Stimulated activated CD8-positive, alpha-beta memory T cell treated with anti-CD3 and anti-CD28 coated beads, Interleukin-15, amount 100 ng/mL, for 24 hours (primary cell): ENCODE measurements at places on chromosomes 11 and 22.

- no peak for DNase-seq
Measured at GRCh38 chr22:31241200-31241599, 29.1 kb downstream of the LIMK2 start.

DNA sequence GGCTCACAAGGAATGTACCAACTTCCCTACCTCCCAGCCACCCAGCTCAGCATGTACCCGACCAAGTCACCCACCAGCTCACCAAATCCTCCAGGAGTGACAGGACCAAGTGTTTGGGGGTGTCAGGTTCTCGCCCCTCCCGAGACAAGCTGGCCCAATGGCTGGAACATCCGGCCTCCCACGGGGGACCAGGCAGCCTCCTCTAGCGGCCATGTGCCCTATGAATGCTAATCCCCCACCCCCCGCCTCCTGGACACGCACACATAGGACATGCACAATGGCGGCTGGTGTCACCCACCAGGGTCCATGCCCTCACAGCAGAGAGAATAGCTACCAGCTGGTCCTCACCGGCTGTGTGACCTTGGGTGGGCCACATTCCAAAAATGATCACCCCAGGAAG lies 151.0 kb downstream of the MN1 start:
- DNase-seq: no peak

- no peak for DNase-seq
Measured at GRCh38 chr11:73393479-73394415, 17.5 kb downstream of the RELT start.

GRCh38 chr11:64766881-64767280 lies 7.1 kb upstream of the PYGM start:
- DNase-seq: no peak

DNA sequence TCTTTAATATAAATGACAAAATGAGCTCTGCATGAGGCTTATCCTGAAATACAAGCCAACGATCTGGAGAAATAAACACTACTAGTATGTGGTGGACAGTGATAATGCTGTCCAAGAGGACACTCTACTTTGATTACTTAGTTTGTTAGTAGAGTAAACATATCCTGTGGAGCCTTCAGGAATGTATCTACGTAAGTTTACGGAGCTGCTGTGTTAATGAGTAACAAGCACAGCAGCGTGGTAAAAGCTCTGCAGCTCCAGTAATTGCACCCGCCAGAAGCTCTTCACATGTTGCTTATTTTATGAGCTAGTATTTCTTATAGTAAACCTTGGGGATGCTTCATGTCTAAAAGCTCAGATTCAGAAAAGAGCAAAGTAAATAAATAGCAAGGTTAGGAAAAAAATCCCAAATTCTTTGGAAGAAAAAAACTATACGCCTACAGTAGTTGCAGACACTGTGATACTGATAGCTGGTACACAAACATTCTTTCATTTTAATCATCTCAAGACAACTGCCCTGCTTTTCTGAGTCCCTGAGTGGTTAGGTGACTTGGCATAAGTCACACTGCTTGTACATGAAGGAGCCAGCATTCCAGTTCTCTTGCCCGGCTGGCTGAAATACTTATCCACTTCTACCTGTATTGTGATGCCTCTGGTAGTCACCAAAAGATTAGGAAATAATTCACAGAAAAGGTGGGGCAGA lies 32.7 kb upstream of the CCDC34 start:
- no peak for DNase-seq

DNA sequence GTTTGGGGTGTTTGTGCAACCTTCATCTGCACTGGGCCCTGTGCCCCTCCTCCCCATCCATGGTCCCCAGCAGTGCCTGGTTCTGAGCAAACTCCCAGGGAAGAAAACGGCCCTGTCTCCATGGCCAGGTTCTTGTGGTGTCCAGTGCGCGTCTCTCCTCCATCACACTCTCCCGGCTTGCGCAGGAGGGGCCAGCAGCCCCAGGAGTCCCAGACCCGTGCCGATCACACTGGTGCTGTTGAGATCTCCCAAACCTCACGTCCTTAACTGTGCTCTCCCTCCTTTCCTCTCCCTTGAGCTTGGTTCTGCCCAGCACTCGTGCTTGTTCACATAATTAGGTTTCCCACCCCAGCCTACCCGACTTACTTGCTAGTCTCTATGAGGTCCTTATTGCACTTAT lies 10.9 kb upstream of the GRK2 start:
- DNase-seq: no peak

GRCh38 chr22:47654922-47655491 lies 892.6 kb downstream of the TBC1D22A start:
- no peak for DNase-seq

GRCh38 chr11:4026389-4026788 lies 68.2 kb upstream of the RRM1 start:
- DNase-seq: no peak

GRCh38 chr11:93921695-93922468 lies 71.5 kb upstream of the VSTM5 start:
- no peak for DNase-seq

DNA sequence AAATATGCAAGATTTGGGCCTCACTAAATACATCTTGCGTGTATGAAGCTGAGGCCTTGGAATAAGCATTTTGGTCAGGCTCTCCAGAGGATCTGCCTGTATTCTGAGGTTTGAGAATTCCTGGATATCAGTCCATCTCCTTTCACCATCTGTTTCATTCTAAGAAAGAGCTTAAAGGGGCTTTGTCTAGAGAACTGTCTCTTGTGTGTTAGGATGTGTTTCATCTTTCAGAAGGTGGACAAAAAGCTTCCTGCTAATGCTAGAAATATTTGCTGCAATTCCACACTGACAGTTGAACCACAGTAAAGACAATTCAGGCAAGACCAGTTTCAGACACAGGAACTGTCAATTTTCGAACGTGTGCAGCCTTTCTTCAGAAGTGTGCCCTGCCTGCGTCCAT lies 185.4 kb downstream of the DBX1 start:
- no peak for DNase-seq

DNA sequence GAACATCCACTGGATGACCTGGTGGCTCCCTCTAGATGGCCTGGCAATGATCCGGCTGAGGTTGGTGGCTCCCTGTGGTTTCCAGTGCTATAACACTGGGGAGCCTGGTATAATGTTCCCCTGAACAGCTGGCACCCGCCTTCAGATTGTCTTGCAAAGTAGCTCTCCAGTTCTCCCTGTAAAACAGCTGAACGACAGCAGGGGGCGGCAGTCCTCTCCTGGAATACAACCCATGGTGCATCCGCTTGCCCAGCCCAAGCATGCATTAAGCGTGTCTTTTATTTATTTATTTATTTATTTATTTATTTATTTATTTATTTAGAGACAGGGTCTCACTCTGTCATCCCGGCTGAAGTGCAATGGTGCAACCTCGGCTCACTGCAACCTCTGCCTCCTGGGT lies 258.9 kb downstream of the BUD13 start:
- DNase-seq: no peak

GRCh38 chr11:118124929-118125535 lies 27.6 kb downstream of the SCN4B start:
- no peak for DNase-seq

GRCh38 chr11:75673977-75674582 lies 5.2 kb upstream of the MAP6 start:
- DNase-seq: no peak

- no peak for DNase-seq
Measured at GRCh38 chr11:62548545-62549335, 2.1 kb upstream of the AHNAK start.

DNA sequence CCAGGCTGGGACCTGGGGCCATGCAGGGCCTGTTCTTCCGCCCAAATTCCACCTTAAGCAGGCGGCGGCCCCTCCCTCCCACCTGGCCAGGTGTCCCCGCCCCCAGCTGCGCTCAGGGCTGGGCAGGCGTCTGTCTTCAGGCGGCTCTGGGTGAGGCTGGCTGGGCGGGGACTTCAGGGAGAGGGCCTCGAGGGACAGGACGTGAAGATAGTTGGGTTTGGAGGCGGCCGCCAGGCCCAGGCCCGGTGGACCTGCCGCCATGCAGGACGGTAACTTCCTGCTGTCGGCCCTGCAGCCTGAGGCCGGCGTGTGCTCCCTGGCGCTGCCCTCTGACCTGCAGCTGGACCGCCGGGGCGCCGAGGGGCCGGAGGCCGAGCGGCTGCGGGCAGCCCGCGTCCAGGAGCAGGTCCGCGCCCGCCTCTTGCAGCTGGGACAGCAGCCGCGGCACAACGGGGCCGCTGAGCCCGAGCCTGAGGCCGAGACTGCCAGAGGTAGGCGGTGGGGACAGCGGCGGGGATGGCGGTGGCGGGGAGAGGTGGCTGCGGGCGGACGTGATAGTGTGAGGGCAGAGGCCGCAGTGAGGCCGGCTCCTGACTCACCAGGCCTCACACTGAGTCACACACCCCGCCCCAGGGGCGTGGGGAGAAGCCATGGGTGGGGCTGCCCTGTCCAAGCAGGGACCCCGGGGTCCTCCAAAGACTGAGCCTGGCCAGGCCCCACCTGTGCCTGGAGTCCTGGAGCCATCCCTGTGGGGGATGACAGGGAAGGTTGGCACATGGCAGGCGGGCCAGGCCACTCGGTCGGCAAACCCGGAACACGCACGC lies at the start of gene PKP3:
Gene PKP3, plus strand, starts transcription at position 176 of the 824 bp plus-strand sequence. Its CDS starts 84 bp downstream, at position 260.
- DNase-seq: no peak

DNA sequence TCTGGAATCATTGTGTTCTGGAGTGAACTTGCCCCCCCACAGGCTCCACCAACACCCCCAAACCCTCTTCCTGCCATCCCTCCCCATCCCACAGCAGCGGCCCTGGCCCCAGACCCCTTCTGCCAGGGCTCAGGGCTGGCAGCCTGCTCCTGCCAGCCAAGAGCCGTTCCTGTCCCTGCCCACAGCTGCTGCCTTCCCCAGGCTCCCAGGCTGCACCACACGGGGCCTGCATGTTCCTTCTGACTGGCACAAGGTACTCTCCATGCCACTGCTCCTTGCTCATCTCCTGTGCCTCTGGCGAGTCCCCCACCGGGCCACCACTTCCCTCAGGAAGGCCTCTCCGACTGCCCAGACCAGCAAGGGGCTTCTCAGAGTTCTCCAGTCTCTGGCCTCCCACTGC lies 4.9 kb downstream of the GP1BB start:
- DNase-seq: no peak

- DNase-seq: no peak
Measured at GRCh38 chr22:33105501-33105911, 47.3 kb upstream of the SYN3 start.

DNA sequence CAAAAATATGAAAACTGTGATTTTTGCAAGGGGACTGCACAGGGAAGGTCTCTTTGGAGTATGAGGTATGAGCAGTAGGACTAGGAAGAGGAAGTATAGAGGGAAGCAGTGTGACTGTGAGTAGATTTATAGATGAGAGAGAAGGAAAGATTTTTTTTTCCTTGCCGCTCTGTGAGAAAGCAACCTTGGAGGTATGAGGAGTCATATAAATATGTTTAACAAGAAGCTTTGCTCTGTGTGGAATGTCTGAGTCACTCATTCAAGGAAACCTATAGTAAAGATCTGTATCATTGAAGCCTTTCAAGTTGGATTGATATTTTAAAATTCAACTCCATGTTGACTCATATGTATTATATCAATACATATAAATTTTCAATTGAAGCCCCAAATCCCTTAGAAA lies 26.2 kb downstream of the DNHD1 start:
- no peak for DNase-seq

- DNase-seq: no peak
Measured at GRCh38 chr11:70092959-70093715, 15.0 kb downstream of the ANO1 start.

DNA sequence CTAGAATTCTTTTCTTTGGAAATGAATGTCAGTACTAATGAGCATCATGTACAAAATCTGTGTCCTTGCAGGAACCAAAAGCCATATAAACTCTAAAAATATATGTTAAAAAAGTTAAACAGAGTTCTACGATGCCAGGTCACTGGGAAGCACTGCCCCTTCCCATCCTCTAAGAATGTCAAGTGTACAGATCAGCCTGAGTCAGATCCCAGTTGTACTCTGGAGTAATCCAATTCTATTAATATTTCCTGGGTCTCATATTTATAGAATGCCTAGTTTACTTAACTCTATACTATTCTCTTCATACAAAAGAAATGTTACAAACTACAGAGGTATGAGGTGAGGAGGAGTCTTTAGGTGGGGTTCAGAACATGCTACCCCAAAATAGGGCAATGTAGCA lies 460.1 kb downstream of the DLG2 start:
- DNase-seq: no peak

DNA sequence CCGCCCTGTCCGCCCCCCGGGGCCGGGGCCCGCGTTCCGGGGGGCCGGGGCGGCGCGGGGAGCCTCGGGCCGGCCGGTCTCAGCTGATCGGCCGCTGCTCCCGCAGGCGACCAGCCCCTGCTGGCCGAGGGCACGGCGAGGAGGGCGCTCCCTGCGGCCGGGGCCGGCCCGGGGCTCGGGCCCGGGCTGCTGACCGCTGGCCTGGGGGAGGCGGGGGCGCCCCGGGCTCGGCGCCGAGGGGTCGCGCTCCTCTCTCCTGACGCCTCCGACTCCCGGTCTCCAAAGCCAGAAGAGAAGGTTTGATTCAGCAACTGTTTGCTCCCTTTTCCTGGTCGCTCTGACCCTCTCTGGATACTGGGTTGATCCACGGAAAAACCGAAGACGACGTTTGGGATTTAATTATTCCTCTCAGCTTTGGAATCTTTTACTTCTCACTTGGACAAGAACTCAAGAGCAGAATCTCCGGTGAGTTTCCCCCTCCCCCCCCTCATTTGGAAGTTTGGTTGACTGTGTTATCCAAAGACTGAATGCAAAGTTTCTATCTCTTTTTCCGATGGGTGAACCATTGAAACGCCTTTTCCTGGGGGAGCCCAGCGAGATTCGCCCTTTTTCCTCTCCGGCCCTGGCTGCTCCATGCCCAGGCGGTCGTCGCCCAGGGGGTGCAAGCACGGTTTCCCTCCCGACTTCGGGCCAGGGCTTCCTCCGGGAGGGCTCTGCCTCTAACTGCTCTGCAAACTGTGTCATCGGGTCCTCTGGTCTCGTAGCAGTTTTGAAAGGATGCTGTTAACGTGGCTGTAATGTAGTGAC lies 725 bp downstream of the KDM2A start:
- no peak for DNase-seq

- no peak for DNase-seq
Measured at GRCh38 chr11:91350931-91351330, 873.7 kb upstream of the FAT3 start.

GRCh38 chr11:128779036-128779435 lies 85.2 kb downstream of the FLI1 start:
- no peak for DNase-seq
